ENCODE measurements at places on chromosomes 12 and 14. TPM values are rescaled to one million over a fixed set of nuclear protein-coding genes. Genes with fewer than 3 reads are reported as not detected.

GRCh38 chr14:58364316-58364715 is 31.4 kb upstream of the TOMM20L start:
- DNase-seq = no peak

GRCh38 chr12:16324272-16324671 is 23.2 kb upstream of the MGST1 start:
- no peak for DNase-seq

DNA sequence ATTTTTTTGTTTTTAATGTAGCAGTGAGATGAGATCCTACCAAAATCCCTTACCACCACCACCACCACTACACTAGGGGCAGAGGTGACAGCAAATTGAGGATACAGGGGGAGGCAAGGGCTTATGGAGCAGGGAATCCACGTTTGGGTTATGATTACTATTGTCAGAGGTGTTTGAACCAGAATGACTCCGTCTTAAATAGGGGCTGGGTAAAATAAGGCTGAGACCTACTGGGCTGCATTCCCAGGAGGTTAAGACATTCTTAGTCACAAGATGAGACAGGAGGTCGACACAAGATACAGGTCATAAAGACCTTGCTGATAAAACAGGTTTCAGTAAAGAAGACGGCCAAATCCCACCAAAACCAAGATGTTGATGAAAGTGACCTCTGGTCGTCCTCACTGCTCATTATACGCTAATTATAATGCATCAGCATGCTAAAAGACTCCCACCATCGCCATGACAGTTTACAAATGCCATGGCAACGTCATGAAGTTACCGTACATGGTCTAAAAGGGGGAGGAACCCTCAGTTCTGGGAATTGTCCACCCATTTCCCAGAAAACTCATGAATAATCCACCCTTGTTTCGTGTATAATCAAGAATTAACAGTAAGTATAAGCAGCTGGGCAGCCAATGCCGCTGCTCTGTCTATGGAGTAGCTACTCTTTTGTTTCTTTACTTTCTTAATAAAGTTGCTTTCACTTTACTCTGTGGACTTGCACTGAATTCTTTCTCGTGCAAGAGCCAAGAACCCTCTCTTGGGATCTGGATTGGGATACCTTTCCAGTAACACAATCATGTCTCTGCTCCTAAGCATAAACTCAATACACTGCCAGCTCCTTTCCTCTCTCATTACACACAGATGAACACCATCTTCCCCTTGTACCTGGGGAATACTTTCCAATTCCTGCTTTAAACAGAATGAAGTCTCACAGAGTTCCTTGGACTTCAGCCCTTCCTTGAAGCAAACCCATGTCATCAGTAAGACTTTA is 16.7 kb upstream of the CRY1 start:
- no peak for DNase-seq

DNA sequence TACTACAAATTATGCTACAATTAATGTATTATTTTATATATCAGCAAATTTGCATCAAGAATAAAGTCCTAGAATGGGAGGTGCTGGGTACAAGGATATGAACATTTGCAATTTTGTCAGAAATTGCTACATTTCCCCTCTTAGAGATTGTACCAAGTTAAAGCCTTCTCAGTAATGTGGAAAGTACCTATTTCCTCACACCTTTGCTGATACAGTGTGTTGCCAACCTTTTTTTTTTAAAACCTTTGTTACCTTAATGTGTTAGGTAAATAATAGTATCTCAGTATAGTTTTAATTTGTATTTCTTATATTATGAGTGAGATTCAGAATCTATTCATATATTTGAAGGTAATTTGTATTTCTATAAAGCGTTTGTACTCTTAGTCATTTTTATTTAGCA is 95.4 kb upstream of the HIF1A start:
- no peak for DNase-seq

DNA sequence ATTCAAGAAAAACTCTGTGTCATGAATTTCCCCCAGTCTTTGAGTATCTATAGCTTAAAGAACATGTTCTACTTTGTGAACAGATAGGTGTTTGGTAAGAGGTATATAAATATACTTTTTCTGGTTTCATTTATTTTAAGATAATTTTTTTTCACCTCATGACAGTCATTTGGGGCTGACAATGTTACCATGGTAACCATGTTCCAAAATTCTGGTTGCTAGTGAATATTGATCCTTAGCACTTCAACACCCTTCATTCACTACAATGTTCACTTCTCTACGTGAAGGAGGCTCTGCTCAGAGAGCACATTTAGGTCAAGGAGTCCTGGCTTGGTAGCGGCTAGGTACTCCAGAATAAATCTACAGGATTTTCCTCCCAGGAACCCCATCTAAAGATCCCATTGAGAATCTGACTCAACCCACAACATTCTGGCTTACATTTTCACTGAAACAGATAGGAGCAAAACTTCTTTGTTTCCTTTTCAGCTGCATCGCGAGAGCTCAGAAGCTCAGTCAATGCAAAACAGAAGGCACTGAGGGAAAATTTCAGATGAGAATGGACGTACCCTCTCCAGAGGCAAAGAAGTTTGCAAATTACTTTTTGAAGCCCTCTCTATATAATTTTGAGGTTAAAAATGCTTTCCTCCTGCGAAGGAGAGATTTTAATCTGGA is 93.6 kb downstream of the ARF6 start:
- no peak for DNase-seq

NAV3 gene
- total RNA-seq = 3.4 TPM

Data from esophagus squamous epithelium (tissue), 5 donors.